AG20443 (cell line): ENCODE measurements at places on chromosomes 12 and 14.

DNA sequence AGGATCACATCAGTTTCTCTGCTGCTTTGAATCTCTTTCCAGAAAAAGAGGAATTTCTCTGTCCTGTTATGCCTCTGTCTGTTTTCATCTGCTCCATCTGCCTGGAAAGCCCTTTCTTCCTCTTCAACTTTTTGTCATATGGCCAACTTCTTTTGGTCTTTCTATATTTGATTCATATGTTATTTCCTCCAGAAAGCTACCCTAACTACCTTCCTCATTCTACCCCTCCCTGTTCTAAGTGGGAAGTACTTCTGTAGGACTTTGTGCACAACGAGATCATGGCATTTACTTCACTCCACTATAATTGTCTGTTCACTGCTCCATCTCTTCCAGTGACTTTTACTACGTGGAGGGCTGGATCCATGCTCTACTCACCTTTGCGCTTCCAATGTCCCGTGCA lies 5.9 kb downstream of the CLEC4D start:
- DNase-seq = no peak

- DNase-seq = peak; percentile 35
Observed at GRCh38 chr14:92755495-92755894, 7.1 kb upstream of the LGMN start.

GRCh38 chr14:51305751-51306150 lies 65.7 kb downstream of the TMX1 start:
- DNase-seq = no peak

GRCh38 chr14:61025251-61026223 lies 44.5 kb downstream of the SLC38A6 start:
- DNase-seq = peak; percentile 62

- DNase-seq = no peak
Observed at GRCh38 chr12:84960918-84961317, 48.3 kb upstream of the SLC6A15 start.

GRCh38 chr14:25003537-25003936 lies 46.4 kb downstream of the STXBP6 start:
- no peak for DNase-seq

GRCh38 chr14:22824711-22825359 lies 4.9 kb upstream of the MRPL52 start:
- DNase-seq = peak; percentile 80

DNA sequence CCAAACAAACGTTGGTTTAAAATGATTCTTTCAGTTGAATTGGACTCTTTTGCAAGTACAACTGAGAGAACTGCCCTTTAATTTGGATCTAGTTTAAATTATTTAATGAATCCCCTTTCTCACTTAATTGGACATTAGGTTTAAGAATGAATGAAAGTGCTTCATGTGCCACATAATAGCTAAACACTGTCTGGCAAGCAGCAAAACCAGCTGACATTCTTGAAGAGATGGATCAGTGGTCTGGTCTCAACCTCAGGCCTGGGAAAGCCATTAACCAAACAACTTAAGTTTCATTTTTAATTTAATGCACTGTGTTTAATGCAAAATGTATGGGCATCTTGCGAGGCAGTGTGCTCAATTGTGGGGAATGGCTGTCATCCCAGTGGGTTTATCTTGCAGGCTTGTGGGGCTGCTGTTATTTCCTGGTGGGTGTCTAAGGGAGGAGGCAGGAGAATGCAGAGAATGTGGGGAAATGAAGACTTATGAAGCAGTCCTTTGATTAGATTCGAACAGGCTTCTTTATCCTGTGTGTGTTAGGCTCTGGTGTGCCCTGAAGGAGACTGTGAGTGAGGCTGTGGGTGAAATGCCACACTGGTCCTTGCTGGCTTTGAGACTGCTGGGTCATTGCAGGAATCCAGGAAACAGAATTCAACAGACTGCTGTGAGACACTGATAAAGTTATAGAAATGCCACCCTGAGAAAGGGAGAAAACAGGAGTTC lies 144.1 kb upstream of the PELI2 start:
- no peak for DNase-seq

GRCh38 chr14:56846970-56847930 lies 37.0 kb upstream of the OTX2 start:
- DNase-seq = no peak

DNA sequence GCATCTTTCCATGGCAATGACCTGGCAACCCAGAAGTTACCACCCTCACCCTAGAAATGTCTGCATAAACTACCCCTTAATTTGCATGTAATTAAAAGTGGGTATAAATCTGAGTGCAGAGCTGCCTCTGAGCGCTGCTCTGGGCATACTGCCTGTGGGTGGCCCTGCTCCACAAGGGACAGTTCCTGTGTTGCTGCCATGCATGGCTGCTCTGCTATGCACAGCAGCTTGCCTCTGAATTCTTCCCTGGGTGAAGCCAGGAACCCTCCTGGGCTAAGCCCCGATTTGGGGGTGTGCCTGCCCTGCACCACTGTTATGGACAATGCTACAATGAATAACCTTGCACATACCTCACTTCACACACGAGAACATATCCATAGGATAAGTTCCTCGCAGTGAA lies 35.7 kb upstream of the GPR132 start:
- DNase-seq = no peak
